GM12878 (cell line): ENCODE measurements at places on chromosomes 1 and 21. TPM values are rescaled to one million over a fixed set of nuclear protein-coding genes. Genes with fewer than 3 reads are reported as not detected.
A peak's percentile ranks its signal among the peaks of the same experiment; 100 is the strongest.

GRCh38 chr1:1778663-1779319 lies 521 bp upstream of the NADK start:
- DNase-seq = peak; percentile 81

DNA sequence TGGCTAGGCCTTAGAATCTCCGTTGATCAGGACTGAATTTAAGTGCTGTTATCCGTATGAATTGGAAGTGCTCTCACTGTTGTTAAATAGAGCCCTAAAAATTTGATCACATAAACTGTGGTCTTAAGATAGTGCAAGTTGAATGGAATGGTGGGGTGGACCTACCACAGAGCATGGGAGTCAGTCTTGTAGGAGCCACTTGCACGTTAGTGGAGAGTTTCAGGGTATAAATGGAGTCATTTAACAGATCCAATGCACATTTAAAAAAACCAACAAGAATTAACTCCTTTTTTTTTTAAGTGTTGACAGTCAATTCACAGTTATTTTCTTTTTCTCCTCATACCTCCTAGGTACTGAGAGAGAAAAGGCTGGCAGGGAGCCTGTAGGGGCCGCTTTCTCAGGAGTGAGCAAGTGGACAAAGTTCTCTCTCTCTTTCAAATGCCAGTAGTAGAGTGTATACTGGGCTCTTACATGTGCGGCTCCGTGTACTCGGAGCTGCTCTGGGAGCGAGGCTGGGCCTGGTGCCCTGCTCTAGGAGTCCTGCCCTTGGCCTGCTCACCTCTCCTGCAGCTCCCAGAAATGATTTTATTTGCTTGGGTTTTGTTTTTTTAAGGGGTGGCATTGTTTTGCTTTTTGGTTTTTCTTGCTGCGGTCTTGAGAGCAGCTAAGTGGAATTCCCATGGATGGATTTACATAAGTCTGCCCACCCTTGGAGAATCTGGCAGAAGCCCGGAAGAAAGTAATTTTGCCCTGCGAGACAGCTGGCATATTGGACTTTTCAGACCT lies 91.3 kb downstream of the ATP5PO start:
- DNase-seq = no peak

DNA sequence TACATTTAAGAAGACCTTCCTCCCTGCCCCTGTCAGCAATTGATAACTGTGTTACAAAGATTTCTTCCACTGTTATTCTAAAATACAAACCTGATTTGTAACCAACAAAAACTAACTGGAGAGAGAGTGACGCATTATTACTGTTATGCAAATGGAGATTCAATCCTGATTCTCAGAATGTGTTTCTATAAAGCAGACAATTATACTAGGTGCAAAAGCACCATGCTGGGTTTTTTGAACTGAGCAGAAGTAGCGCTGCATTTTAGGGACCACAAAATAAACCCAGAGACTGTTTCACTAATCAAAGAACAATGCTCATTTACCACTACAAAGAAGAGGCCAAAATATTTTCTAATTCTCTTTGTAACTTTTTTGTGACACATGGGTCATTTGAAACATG lies 13.6 kb upstream of the GBP6 start:
- DNase-seq = no peak

- DNase-seq = no peak
Measured at GRCh38 chr1:168096296-168097165, 40.2 kb downstream of the GPR161 start.

TMEM269 gene
- polyA plus RNA-seq = 0.26 TPM in 1 of 2 replicates, not detected in the other

TFF3 gene
- polyA plus RNA-seq = not detected in 2 replicates

SLC9C2 gene
- polyA plus RNA-seq = not detected in 2 replicates

DEPDC1 gene
- polyA plus RNA-seq = 33.6 and 36.5 TPM in 2 replicates

ZMYND12 gene
- polyA plus RNA-seq = 0.53 and 0.67 TPM in 2 replicates
